ENCODE measurements at places on chromosomes 3 and 15.

- DNase-seq: no peak
Measured at GRCh38 chr3:176293276-176293675, 904.0 kb downstream of the TBL1XR1 start.

DNA sequence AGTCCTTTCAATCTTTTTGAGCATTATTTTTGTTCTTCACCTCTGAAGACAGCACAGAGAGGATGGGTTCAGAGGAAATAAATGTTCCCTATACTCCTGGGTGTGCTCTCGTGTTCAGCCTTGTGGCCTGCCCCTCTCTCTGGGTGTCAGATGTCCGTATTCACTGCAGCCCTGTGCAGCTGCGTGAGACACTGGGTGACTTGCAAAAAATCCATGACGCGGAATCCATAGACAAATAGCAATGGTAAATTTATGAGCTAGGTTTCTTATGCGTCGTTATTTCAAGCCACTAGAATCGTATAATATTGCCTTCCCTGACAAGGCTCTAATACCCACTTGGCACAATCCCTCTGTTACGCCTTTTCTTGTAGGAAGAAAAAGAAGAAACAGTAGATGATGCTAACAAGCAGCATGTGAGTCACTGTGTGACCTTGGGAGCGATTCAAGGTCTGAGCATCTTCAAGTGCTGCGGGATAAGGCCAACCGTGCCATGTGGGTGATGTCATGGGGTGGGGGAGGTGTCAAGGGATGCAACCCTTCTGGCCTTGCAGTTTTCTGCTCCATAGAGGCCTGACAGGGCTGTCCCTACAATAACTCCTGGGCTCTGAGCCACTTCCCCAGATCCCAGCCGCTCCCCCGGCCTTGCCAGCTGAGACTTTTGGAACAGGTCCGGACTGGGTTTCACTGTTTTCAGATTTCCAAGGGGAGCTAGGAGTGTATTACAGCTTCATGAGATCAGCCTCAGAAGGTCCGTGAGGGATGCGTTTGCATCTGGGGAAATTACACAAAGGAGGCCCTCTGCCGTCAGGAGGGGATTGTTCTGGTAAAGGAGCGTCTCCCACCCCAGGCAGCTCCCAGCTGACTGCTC lies 47.6 kb upstream of the POMGNT2 start:
- no peak for DNase-seq

GRCh38 chr15:57992761-57993355 lies 72.7 kb downstream of the ALDH1A2 start:
- DNase-seq: no peak

DNA sequence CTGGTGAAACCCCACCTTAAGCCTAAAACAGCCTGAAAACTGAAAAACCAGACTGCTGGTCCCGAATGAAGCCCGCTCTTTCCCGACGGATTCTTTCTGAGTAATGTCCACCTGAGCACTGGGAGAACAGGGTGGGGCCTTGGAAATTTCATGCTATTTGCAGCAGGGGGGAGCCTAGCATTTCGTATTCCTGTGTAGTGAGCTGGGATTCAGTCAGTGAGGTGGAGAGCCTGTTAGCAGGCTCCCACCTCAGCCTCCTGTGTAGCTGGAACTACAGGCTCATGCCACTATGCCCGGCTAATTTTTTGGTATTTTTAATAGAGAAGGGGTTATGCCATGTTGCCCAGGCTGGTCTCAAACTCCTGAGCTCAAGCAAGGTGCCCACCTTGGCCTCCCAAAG lies 74.7 kb downstream of the CMTM8 start:
- no peak for DNase-seq

- DNase-seq: no peak
Measured at GRCh38 chr3:143806038-143806437, 42.2 kb downstream of the SLC9A9 start.

DNA sequence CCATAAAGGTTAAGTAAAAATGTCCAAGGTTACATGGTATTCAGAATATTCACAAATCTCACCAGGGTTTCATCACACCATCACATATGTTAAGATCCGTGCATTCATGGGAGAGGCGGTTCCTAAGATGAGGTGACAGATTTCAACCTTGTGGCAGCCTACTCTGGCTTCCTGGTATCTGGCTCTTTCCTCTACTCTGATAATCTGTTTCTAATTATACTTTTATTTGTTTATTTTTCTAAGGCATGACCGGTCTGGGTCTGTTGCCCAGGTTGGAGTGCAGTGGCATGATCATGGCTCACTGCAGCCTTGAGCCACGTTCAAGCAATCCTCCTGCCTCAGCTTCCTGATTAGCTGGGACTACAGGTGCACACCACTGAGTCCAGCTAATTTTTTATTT lies 34.4 kb downstream of the RAF1 start:
- DNase-seq: no peak

DNA sequence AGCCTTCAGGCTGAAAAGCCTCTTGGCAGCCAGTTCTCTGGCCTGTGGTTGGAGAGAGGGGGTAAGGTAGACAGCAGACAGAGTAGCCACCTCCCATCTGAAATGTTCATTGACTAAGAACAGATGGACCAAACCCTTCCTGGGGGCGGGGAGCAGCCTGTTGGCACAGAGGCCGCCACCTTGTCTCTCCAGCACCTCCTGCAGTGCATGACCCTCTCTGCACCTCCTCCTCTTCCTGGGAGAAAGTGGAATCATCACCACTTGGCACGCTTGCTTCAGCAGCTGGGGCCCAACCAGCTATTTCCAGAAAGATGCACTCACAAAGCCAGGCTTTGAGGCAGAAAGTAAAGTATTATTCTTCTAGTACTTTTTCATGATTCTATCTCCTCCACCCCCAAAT lies 313.4 kb upstream of the CHRM5 start:
- DNase-seq: no peak

GRCh38 chr15:50786438-50786837 lies 20.9 kb upstream of the SPPL2A start:
- no peak for DNase-seq

DNA sequence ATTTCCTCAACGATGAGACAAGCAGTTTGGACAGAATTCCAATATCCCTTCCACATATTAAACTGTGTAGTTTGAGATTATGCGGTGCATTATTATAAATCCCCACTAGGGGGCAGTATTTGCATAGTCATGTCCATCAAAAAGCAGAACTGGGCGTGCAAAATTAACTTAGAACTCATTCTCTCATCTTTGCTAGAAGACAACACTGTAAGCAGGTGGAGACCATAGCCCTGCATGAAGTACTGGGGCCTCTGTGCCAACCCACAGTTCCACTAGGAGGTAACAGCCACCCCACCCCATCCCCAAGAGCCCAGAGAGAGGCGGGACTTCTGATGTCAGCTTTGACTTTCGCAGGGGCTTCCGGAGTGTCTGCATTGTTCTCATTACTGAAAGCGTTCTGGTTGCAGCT lies 106.6 kb upstream of the TMC3 start:
- DNase-seq: no peak

DNA sequence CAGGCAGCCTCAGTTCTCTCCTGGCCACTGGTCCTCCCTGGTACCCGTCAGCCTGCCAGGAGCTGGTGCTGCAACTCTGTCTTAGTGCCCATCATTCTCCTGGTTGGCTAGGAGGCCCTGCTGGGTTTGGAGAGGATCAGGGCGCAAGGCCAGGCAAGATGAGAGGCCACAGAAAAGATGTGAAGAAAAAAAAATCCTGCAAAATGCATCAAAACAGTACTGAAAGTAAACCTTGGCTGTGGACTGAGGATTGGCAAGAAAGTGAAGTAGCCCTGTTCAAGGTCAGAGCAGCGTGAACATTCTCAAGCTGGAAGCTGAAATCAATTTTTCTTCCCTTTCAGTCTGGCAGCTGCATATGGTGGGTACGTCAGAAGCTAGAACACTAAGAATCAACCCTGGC lies 74.2 kb downstream of the GTF2E1 start:
- DNase-seq: no peak

- DNase-seq: no peak
Measured at GRCh38 chr3:127479449-127479848, 111.1 kb downstream of the TPRA1 start.

- no peak for DNase-seq
Measured at GRCh38 chr3:150956376-150956775, 16.2 kb downstream of the CLRN1 start.

- no peak for DNase-seq
Measured at GRCh38 chr3:123140550-123140949, 61.2 kb upstream of the SEC22A start.

DNA sequence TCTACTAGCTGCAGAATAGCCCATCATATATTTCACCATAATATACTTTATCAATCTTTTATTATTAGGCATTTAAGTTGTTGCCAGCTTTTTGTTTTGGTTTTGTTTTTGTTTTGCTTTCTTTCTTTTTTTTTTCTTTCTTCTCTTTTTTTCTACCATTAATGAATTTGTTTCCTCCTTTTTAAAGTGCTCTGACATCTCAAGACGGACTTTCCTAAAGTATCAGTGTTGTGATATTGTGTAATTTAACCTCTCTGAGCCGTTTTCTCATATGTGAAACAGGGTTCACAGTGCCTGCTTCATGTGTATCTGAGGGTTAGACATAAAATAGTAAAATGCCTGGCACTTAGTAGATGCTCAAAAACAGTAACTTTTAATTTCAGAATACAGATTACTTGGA lies 109.5 kb upstream of the IL12A start:
- no peak for DNase-seq

- no peak for DNase-seq
Measured at GRCh38 chr3:171660188-171660587, 150.1 kb downstream of the PLD1 start.

DNA sequence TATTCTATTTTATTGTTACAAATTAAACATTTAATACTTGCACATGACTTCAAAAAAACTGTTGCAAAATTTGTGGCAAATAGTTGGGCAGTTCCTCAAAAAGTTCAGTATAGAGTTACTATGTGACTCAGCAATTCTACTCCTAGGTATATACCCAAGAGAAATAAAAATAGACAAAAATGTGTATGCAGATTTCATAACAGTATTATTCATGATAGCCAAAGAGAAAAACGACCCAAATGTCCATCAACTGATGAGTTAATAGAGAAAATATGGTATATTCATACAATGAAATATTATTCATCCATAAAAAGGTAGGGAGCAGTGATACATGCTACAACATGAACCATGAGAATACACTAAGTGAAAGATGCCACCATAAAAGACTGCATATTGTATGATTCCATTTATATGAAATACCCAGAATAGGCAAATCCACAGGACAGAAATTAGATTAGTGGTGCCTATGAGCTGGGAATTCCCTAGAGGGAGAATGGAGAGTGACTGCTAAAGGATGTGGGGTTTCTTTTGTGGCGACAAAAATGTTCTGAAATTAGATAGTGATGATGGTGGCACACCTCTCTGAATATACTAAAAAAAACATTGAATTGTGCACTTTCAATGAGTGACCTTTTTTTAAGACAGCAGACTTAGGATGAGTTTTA lies 31.6 kb upstream of the CLASP2 start:
- DNase-seq: no peak

GRCh38 chr3:155895379-155895900 lies 25.0 kb downstream of the GMPS start:
- DNase-seq: no peak

- no peak for DNase-seq
Measured at GRCh38 chr15:69604072-69604411, 151.4 kb downstream of the RPLP1 start.

- no peak for DNase-seq
Measured at GRCh38 chr3:131849616-131850015, 185.2 kb downstream of the CPNE4 start.

DNA sequence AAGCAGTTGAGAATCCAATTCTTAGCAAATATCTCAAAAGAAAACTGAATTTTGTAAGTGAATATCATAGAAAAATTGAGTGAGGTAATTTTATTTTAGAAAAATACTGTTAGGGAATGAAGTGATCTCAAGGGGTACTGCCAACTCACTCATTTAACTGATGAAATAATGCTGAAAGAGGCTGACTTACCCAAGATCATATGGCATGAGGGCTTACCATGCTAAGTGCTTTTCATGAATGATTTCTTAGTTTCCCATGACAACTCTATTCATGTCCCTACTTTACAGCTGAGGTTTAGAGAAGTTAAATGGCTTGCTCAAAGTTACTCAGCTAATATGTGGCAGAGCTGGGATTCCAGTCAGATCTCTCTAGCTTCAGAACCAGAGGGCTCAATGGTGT lies 30.6 kb downstream of the CCDC14 start:
- DNase-seq: no peak

- DNase-seq: no peak
Measured at GRCh38 chr3:16028604-16029003, 145.9 kb upstream of the GALNT15 start.

DNA sequence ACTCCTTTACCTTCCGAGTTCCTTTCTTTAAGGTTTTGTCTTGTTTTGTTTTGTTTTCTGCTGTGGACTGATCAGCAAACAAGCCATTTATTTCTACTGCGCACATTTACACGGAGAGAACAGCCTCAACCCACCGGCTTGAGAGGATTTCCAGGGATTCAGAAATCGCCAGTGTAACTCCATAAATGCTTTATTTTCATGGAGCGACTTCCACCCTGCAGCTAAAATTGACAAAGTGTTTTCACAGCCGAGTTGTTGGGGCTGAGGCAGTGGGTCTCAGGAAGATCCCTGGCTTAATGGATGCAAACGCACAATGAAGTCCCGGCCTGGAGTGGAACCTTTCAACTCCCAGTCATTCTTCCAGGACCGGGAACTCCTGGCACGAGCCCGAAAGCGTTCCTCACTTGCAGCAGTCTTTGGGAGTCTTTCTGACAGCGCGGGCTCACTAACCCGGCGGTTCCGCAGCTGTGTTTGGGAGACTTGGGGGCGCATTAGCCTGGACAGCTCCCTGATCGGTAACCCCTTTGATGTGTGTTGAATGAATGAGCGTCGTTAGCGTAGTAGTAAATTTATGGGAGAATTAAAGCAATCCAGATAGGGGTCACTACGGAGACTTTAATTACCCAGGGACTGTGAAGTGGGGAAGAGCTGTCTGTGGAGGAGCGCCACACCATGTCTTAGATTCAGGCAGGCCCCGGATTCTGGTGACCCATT lies 785 bp upstream of the MYRIP start:
- DNase-seq: no peak

DNA sequence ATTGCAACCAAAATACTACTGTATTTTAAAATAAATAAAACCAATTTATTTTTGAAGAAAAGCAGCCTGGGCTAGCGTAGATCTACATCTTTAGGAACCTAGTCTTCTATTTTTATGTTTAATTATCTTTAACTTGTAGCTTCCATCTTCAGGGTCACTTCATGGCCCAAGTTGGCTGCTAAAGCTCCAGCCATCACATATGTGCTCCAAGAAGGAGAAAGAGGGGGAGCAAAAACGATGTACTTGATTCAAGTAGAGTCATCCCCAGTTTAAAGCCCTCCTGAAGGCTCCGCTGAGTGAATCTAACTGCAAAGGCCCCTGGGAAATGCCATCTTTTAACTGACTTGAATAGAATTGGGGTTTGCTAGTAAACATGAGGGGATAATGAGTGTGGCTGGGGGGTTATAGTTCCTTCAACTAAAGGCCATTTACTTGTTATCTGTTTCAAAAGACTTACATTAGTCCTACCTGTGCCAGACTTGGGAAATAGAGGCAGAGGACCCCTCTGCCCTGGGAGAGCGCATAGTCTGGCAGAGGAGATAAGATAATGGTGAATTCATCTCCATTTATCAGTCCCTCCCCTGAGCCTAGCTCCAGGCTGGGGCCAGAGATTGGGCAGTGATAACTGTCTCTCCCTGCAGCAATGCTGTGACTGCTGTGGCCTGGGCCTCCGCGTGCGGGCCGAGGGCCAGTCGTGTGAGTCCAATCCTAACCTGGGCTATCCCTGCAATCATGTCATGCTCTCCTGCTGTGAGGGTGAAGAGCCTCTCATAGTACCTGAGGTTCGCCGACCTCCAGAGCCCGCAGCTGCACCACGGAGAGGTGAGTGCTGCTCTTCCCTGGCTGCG lies 64.6 kb downstream of the FBLN2 start:
- no peak for DNase-seq

- peak; percentile 9 for DNase-seq
Measured at GRCh38 chr3:172153335-172153861, 114.0 kb downstream of the FNDC3B start.

All from stimulated activated CD8-positive, alpha-beta memory T cell treated with anti-CD3 and anti-CD28 coated beads, Interleukin-2, amount 100 ng/mL, for 1 hour (primary cell).